ENCODE measurements at places on chromosomes 6 and 20.

GRCh38 chr20:51739722-51740249 lies 28.4 kb downstream of the ATP9A start:
- DNase-seq, result no peak

- DNase-seq, result no peak
Measured at GRCh38 chr20:17710379-17711266, 10.9 kb downstream of the BANF2 start.

DNA sequence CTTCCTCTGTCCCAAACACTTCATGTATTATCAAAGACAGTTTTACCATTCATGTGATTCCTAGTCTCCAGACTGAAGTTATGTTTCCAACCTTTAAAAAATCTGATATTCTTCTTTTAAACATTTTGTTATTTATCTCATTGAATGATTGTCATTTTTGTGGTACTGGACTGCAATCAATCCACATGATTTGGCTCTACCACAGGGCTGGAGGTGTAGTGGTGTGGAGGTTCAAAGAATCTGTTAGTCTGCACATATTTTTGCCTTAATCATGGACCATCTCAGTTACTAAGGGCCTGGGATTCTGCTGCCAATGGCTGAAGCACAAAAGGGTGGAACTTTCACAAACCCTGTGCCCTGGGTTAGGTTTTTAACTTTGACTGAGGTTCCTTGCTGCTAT lies 164.1 kb upstream of the JAG1 start:
- DNase-seq, result no peak

GRCh38 chr20:38255393-38255792 lies 5.1 kb downstream of the KIAA1755 start:
- DNase-seq, result no peak

- no peak for DNase-seq
Measured at GRCh38 chr6:25312034-25312620, 33.0 kb downstream of the CARMIL1 start.

DNA sequence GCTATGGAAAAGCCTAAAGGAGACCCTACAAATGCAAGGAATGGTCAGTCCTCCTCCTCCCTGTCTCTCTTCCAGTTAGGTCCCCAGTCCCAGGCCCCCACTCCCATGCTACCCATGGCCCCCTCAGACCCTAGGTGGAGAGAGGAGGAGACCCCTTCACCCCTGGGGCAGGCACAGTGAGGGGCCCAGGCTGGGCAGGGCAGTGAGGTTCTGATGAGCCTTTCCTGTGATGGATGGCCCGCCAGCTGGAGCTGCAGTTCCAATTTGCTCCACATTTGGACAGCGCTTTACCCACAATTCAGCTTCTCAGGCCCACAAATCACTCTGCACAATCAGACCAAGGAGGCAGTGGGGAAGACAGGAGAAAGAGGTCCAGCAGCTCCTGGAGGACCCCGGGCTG lies 37.3 kb upstream of the MLN start:
- DNase-seq, result no peak

DNA sequence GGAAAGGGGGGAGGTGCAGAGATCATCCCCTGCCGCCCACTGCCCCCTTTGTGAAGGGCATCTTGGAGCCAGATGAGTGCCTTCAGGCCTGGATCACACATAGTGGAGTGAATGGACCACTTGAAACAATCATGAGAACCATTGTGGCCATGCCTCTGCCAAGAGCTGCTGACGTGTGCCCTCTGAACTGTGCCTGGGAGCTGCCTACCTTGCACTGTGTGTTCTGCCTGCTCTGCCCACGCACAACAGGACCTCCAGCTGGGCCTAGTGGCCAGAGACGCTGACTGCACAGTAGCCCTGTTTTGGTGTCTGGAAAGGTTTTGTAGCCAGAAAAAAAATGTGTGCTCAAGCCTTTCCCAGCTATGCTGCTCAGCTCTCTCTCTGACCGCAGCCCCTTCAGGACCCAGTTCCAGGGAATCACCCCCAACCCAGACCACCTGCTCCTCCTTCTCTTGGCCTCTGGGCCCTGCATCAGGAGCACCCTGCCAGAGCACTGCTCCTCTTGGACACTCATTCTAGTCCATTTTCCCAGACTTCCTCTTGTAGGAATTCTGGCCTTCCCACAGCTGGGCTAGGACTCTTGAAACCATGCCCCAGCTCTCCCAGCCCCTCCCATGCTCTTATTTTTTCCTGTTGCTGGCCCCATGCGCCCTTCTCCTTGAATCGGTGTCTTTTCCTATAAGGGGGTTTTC lies 1.6 kb upstream of the ADIG start:
- no peak for DNase-seq

- DNase-seq, result no peak
Measured at GRCh38 chr6:81933089-81933488, 180.6 kb upstream of the TENT5A start.

Measured in AG08396 (cell line).